ENCODE measurements at places on chromosomes 1 and 21.

- DNase-seq: no peak
Observed at GRCh38 chr1:155931332-155932038, 2.7 kb downstream of the KHDC4 start.

DNA sequence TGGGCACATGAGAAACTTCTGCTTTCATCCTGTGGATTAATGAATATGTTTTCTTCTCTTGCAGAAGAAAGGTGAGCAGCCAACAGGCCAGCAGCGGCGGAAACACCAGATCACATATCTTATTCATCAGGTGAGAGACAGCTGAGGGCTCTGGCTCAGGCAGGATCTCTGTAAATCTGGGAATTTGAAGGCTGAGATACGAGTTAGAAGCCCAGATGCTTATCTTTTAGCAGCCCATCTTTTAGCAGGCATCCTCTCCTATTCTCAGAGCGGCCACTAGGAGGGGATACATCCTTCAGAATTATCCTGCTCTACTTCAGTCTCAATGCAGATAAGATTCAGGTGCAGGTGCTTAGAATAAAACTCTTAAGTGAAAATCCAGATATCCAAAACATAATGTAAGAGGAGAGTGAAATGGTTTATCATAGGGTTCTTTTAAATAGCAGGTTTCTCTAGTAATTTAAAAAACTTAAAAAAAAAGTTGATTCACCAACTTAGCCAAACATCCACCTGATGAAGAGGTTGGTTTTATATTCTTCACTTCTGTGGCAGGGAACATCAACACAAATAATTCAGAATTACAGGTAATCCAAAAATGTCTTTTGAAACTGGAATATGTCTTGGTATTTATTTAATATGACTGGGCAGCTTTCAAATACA, 19.3 kb downstream of the SH2D2A start:
- DNase-seq: no peak

- DNase-seq: no peak
Observed at GRCh38 chr1:117899801-117900200, 29.6 kb downstream of the GDAP2 start.

DNA sequence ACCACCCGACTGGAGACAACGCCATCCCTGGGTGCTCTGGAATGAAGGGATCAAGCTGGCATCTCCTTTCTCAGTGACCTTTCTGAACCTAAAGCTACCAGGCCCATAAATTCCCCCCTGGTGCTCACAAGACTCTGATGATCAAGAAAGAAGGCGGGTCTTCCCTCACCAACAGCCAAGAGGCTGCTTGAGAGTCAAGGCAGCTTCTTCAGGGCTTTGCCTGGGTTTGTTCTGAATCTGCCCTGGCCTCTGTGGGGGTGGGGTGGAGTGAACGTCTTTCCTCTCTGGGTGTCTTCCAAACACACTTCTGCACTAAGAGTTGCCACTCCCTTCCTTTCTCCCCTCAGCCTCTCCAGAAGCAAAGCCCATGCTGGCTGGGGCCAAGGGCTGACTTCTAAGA, 36.1 kb downstream of the CD247 start:
- DNase-seq: no peak

- DNase-seq: no peak
Observed at GRCh38 chr1:156815307-156815826, 1.3 kb downstream of the SH2D2A start.

- no peak for DNase-seq
Observed at GRCh38 chr1:199725002-199725565, 302.4 kb upstream of the NR5A2 start.

DNA sequence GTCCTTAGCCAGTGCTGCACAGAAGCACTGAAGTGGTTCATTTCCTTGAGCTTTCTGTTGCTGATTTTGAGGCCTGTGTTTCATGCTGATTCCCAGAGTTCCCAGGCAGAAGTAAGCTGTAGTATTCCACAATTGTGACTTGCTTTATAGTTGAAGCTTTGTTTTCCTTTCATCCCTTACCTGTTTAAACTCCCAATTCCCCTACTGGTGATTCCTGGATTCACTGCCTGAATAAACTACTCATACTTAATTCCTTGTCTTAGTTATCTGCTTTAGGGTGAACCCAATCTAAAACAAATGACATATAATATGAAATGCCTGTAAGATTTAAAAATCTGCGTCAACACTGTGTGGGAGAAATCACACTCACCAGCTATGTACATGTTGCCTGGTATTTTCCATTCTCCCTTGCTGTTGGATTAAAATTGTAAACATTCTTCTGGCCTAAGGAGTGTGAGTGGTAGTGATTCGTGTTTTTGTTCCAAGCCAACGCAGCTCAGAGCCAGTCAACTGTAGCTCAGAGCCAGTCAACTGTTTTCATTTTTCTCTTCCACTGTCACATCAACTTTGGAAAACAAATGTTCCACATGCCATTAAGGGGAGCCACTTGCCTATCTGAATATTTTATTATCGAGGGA, 879.4 kb downstream of the MRPL39 start:
- DNase-seq: no peak

DNA sequence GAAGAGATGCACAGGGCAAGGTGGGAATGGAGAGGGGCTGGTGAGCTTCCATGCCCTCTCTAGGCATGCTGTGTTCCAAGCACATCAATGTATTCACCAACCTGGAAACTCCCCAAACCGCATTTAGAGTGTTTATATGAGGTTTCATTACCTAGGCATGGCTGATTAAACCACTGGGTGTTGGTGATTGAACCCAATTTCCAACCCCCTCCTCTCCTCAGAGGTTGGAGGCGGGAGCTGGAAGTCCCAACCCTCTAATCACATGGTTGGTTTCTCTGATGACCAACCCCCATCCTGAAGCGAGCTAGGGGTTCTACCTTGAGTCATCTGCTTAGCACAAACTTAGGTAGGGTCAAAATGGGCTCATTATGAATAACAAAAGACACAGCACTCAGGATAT, 3.0 kb upstream of the PPIE start:
- DNase-seq: no peak

DNA sequence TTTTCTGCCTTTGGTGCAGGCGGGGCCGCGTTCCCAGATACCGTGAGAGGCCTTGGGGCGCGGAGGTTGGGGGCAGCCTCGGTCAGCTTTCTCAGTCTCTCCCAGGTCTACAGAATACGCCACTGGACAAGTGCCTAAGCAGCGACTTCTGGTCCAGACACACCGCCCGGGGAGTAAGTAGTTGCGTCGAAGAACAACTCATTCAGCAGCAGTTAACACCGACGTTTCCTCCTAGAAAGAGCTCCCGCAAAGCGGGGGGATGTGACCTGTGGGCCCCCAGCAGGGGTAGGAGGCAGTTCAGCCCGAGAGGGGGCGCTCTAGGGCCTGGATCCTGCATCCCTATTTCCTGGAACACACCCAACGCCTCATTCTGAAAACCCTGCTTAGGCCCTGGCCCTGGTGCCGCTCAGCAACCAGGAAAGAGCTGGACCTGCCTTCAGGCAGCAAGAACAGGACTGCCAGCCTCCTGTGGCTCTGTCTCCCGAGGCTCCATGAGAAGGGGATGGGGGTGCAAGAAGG, 6.5 kb upstream of the BARHL2 start:
- DNase-seq: no peak

GRCh38 chr1:11107599-11107998, 7.9 kb upstream of the EXOSC10 start:
- DNase-seq: no peak

GRCh38 chr1:14482784-14483450, 115.6 kb upstream of the KAZN start:
- no peak for DNase-seq

GRCh38 chr1:157325220-157325619, 187.0 kb upstream of the ETV3 start:
- DNase-seq: no peak

- DNase-seq: no peak
Observed at GRCh38 chr1:166122873-166123466, 43.8 kb downstream of the FAM78B start.

DNA sequence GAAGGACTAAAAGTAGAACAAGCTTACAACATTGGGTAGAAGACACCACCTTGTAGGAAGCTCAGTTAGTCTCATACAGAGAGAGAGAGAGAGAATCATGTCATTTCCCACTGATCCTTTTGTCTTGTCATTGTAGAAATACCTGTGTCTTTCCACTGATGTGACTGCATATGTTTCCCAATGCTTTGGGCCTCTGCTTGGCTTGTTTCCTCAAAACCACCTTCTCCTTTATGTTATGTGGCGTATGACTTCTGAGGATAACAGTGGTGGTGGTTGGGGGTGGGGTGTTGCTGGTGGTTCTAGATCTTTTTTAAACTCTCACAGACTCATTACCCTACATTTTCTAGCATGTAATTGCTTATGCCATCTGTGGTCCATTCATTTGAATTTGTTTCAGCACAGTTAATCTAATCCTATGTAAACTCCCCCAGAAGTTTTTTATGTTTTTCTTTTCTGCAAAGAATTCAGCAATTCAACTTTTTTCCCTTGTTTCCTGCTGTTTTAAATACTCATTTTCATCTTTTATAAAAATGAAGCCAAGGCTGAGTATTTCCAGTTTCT, 9.3 kb downstream of the RGL1 start:
- no peak for DNase-seq

Measured in stimulated activated CD4-positive, alpha-beta T cell treated with anti-CD3 and anti-CD28 coated beads, TNF-alpha, amount 100 ng/mL, for 4 hours (primary cell).